Uterus (tissue), 4 donors: ENCODE measurements at places on chromosomes 6 and 20.

- DNase-seq: no peak
These were observed 2.7 kb downstream of the SRF start for GRCh38 chr6:43173591-43174262.

GRCh38 chr6:88119769-88120168 lies 46.4 kb downstream of the CNR1 start:
- no peak for DNase-seq

DNA sequence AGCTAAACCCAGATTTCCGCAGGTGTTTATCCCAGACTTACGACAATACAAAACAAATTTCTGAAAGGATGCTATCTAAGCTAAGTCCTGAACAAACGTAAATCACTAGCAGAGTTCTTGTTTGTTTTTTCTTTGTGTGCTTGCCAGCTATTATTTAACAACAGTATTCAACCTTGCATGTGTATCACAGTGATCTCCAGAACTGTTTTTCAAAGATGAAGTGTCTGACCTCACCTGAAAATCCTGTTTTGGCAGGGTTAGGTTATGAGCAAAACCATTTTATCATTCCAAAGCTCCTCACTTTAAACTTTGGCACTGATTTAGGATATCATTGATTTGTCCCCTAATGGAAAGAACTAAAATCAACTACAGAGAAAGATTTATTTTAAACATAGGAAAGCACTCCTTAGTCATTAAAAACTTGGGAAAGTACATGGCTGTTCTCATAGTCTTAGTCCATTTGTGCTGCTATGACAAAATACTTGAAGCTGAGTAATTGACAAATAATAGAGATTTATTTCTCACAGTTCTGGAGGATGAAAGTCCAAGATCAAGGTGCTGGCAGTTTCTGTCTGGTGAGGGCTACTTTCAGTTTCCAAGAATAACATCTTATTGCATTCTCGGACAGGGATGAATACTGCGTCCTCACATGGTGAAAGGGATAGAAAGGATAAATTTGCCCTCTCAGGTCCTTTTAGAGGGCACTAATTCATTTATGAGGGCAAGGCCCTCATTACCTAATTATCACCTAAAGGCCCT lies 20.8 kb upstream of the BMP5 start:
- DNase-seq: no peak

- DNase-seq: no peak
These were observed 24.6 kb downstream of the KHDC1L start for GRCh38 chr6:73200735-73201134.

- DNase-seq: no peak
These were observed 50.0 kb upstream of the PTPN1 start for GRCh38 chr20:50460115-50460607.

DNA sequence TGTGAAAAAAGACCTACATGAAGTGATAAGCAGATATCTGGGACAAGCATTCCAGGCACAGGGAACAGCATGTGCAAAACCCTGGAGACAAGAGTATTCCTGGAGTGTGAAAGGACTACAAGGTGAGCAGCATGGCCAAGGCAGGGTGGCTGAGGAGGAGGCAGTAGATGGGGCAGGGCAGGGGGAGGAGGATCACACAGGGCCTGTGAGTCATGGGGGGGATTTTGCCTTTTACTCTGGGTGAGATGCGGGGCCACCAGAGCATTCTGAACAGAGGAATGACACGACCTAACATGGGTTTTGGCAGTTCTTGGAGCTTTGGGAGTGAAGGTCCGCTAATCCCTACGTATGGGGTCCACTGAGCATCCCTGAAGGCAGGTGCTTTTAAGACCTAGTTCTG lies 69.8 kb upstream of the CCN6 start:
- no peak for DNase-seq

GRCh38 chr6:111027219-111027618 lies 45.4 kb downstream of the RPF2 start:
- DNase-seq: no peak

- no peak for DNase-seq
These were observed 62.7 kb upstream of the HDAC2 start for GRCh38 chr6:114033606-114034005.

GRCh38 chr20:25476106-25477013 lies 68.9 kb downstream of the GINS1 start:
- no peak for DNase-seq

- DNase-seq: no peak
These were observed 10.2 kb downstream of the COL10A1 start for GRCh38 chr6:116115781-116116180.
